ENCODE measurements at places on chromosomes 1 and 21. TPM values are rescaled to one million over a fixed set of nuclear protein-coding genes. Genes with fewer than 3 reads are reported as not detected.

DNA sequence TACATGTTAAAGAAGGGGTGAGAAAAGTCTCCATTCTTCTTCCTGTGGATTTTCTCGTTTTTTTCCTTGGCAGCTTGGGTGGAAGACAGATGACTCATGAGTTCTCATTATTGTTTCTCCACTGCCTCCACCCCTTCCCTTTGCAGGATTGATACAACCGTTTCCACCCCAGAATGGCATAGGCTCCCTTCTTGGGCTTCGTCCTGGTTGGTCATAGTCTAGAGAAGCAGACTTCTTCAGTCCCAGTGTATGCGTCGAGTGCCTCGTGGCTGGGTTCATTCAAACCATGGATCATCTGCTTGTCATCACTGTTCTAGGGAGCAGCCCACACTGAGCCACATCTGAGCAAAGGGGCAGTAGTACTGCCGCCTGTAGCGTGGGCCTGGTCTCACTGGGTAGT lies 13.7 kb downstream of the PTGFRN start:
- no peak for DNase-seq

GRCh38 chr1:21594501-21594900 lies 74.7 kb downstream of the RAP1GAP start:
- no peak for DNase-seq

GRCh38 chr1:155326631-155327037 lies 5.9 kb downstream of the RUSC1 start:
- DNase-seq: no peak

Gene KRTAP19-3
- polyA plus RNA-seq: not detected

Gene PRDM16
- polyA plus RNA-seq: 1.5 TPM

Gene IL22RA1
- polyA plus RNA-seq: 10.2 TPM

Gene GPR37L1
- polyA plus RNA-seq: 0.13 TPM
